ENCODE measurements at places on chromosomes 4 and X.

DNA sequence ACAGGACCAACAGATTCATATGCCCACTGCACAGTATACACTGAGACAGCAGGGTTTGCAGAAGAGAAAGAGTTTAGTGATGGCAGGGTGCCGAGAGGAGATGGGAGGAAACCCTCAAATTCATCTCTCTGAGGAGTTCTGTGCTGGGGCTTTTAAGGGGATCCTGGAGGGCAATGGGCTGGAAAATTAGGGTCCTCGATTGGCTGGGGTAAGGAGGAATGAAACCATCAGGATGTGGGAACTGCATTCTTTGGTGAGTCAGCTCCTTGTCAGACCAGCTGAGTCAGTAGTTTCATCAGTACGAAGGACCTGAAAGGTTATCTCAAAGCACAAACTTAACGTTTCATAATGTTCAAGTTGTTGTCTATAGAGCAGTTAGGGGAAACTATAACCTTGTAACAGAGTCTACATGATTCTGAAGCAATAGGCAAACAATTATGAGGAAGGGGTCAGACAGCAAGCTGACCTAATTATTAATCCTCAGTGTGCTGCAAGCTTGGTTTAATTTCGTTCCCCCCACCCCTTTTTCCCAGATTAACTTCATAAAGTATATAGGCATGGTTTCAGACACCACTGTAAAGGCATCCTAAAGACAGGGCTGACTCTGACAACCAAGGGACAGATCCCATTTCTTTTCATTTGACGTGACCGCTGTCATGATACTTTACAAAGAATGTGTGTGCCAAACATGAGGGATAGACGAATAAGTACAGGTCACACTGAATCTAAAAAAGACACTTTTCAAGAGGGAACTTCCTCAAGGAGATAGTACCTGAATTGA is 1.5 kb upstream of the MSMO1 start:
- peak; percentile 65 for DNase-seq

GRCh38 chr4:101282076-101282844 is 65.1 kb downstream of the PPP3CA start:
- DNase-seq, result no peak

GRCh38 chrX:13418126-13419097 is 98.6 kb upstream of the ATXN3L start:
- no peak for DNase-seq

GRCh38 chr4:40954088-40954668 is 204.4 kb downstream of the NSUN7 start:
- DNase-seq, result no peak

- DNase-seq, result no peak
Measured at GRCh38 chrX:4588056-4588455, 874.6 kb upstream of the PRKX start.

- DNase-seq, result no peak
Measured at GRCh38 chr4:123866796-123867195, 470.2 kb downstream of the SPRY1 start.

All from H4 (cell line).